Stimulated activated CD8-positive, alpha-beta memory T cell treated with anti-CD3 and anti-CD28 coated beads, Interleukin-12 subunit alpha, Interleukin-12 subunit beta, amount 100 ng/mL, for 4 hours (primary cell): ENCODE measurements at places on chromosomes 13 and 19.
A peak's percentile ranks its signal among the peaks of the same experiment; 100 is the strongest.

GRCh38 chr13:30880856-30881155 lies 25.3 kb upstream of the MEDAG start:
- DNase-seq, result no peak

DNA sequence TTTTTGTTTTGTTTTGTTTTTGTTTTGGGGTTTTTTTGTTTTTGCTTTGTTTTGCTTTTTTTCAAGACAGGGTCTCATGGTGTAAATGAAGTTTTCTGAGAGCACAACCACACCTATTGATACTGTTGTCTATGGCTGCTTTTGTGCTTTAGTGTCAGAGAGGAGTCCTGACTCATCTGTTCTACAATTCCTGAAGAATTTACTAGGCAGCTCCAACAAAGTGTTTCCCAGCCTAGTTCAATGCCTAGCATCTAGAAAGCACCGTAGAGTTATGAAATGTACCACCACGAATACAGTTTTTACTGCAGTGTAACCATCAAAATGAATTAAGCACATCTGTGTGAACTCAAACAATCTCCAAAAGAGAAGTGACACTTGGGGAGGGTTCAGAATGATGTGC lies 21.2 kb downstream of the SAFB start:
- no peak for DNase-seq

- no peak for DNase-seq
Observed at GRCh38 chr19:52673014-52673413, 34.9 kb upstream of the ZNF83 start.

DNA sequence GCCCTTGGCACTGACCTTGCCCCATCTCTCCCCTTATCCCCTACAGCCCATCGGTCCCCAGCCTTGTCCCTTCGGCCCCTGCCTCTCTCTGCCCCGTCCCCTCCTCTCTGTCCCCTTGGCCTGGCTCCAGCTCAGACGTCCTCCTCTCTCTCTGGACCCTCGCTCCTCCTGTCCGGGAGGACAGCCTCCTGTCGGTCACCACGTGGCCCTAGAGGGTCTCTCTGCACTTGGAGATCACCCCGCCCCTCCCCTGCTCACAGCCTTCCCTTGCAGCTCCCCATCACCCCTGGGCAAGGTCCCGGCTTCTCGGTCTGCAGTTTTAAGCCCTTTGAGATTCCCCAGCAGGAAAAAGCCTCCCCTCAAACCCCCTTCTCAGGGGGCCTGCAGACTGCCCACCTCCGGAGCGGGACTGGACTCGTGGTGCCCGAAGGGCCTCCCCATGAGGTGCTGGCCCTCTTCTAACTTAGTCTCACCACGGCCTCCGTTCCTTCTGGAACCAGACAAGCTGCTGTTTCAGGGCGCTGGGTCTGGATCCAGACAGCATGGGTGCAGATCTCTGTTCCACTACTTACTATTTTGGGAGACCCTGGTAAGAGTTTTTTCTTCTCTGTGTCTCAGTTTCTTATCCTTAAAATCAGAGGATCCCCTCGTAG lies 3.3 kb upstream of the KLK15 start:
- no peak for DNase-seq

GRCh38 chr19:3097442-3097871 lies 3.3 kb downstream of the GNA11 start:
- DNase-seq, result no peak

DNA sequence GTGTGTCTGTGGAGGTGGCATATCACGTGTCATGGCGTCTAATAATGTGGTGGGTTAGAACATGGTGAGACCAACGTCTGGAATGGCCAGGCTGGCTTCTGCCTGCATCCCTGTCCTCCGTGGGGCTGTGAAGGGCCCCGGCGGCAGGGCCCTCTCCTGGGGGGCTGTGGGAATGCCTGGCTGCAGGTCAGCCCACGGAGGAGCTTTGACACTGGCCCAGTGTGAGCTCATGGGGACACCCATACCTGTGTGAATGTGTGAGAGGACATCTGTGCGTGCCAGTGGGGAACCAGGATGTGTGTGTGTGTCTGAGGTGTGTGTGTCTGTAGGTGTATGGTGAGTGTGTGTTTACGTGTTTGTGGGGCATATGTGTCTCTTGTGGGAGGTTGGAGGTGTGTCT lies 300.1 kb downstream of the TEX29 start:
- no peak for DNase-seq

- no peak for DNase-seq
Observed at GRCh38 chr13:98977568-98978265, at the start of gene DOCK9. TSS of gene DOCK9 (minus strand) at chr13:98978064. CDS start at chr13:98977909, 155 bp downstream.

GRCh38 chr19:55464662-55465054 lies at the start of gene C19orf85:
TSS of gene C19orf85 (minus strand) at chr19:55464751. CDS start at chr19:55464554, 197 bp downstream.
- DNase-seq, result no peak

DNA sequence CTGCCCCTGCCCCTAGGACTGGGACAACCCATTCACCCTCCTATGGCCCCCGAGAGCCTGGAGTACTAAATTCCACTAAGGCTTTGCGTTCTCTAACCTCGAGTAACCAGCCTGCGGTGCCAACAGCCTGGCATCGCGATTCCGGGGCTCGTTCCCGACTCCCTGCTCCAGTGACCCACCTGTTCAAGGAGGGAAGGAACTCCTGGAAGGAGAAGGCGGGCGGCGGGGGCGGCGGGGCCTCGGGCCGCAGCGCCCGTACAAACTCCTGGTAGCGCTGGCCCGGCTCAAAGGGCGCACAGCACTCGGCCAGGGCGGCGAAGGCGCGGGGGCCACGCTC lies 6.3 kb downstream of the GMIP start:
- DNase-seq, result no peak

- no peak for DNase-seq
Observed at GRCh38 chr19:52034051-52034728, 6.0 kb upstream of the ZNF614 start.

- no peak for DNase-seq
Observed at GRCh38 chr13:60369242-60369641, 27.8 kb upstream of the TDRD3 start.

DNA sequence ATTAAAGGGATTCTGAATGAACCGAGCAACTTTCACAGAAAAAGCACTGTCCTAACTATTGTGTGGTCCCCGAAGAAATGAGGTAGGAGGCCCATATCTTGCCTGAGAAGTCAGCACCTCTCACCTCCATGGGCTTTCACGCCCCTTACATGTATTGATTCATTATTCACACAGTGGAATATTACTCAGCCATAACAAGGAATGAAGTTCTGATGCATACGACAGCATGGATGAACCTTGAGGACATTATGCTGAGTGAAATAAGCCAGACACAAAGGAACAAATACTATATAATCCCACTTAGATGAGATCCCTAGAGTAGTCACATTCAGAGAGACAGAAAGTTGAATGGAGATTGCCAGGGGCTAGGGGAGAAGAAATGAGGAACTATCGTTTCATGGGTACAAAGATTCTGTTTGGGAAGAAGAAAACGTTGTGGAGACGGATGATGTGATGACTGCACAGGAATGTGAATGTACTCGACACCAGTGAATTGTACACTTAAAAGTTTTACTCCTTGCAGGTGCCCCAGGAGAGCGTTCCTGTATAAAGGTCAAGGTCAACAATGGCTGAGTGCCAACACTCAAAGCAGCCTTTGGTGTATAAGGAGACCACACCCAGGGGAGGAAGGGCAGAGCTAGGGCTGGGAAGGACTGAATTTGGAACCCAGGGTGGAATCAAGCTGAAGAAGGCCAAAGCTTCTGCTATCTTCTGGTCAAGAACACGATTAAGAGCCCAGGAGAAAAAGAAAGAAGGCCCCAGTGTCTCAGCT lies 22.5 kb downstream of the ZIC5 start:
- DNase-seq, result no peak

DNA sequence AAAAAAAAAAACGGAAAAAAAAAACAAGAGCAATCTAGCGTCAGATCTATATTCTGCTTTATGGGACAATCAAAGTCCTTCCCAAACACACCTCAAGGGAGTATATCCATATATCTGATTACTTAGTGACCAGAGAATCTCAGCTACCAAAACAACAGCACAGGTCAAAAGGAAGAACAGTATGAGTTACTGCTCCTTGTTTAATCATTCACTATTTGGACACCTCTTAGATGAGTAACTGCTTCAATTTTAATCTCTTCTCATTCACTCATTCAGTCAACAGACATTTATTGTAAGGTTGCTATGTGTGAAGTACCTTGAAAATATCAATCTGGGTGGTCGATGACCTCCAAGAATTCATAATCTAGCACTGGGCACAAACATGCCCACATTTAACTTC lies 193.2 kb downstream of the IRS2 start:
- no peak for DNase-seq

DNA sequence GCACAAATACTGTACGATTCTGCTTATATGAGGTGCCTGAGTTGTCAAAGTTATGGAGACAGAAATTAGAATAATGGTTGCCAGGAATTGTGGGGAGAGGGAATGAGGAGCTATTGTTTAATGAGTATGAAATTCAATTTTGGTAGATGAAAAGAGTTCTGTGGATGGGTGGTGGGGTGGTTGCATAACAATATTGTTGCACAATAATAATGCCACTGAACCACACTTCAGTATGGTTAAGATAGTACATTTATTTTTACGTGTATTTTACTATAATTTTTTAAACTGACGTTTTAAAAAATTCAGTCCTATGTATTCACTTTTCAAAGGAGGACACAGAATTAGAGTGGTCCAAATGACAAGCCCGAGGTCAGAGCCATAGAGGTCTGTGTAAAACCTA lies 1.8 kb upstream of the OXGR1 start:
- no peak for DNase-seq

- DNase-seq, result no peak
Observed at GRCh38 chr13:112193463-112194166, 126.7 kb downstream of the SOX1 start.

GRCh38 chr13:77335543-77335942 lies 8.6 kb upstream of the MYCBP2 start:
- no peak for DNase-seq

DNA sequence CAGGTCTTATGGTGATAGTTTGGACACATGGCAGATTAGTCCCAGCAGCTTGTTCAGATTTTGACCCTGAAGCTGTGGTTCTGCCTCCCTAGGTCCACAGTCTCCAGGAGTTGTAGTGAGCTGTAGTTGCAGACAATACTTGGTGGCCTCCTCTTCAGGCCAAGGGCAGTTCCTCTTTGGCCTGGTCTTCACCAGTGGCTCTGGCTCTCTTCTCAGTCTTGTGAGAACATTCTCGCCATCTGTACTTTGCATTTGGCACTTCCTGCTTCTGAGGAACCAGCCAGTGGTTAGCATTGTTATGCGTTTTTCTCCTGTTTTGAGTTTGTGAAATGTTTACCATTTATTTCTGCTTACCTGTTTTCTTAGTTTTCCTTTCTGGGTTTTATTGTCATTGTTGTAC lies 40.7 kb downstream of the PCCA start:
- no peak for DNase-seq

- DNase-seq, result no peak
Observed at GRCh38 chr19:31257426-31258130, 91.7 kb downstream of the TSHZ3 start.

GRCh38 chr19:29263305-29264135 lies 50.6 kb upstream of the UQCRFS1 start:
- peak; percentile 22 for DNase-seq

- no peak for DNase-seq
Observed at GRCh38 chr13:43484432-43485225, 302.1 kb downstream of the ENOX1 start.

DNA sequence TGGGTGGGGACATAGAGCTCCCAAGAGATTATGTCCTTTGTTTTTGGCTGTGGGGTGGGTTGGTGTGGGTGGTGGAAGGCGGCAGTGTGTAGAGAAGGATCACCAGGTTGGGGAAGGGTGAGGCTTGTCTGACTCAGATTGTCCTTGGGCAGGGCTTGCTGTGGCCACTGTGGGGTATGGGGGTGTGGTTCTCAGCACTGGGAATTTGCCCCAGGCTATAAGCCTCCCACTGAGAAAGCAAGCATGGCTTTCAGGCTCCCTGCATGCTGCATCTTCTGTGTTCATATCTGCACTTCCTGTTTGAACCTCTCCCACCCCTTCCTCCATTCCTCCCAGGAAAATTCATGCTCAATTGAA lies 34.9 kb downstream of the DNAJC15 start:
- DNase-seq, result no peak
